ENCODE measurements at places on chromosomes 7 and 10. TPM values are rescaled to one million over a fixed set of nuclear protein-coding genes. Genes with fewer than 3 reads are reported as not detected.

WDR86 gene
- 0.48 TPM for total RNA-seq

DNA sequence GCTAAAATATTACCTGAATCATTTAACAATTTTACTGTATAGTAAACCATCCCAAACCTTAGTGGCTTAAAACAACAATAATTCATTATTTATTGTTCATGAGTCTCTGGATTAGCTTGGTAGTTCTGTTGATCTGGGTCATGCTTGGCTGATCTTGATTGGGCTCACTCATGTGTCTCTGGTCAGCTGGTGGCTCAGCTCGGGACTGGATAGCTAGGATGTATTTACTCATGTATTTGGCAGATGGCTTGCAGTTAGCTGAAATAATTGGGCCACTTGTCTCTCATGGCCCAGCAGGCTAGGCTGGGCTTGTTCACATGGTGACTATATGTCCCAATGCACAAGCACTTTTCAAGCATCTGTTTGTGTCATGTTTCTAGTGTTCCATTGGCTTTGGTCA is 262.8 kb downstream of the BBS9 start:
- no peak for DNase-seq

- no peak for DNase-seq
Measured at GRCh38 chr7:123598657-123599056, 3.0 kb upstream of the ASB15 start.

DNA sequence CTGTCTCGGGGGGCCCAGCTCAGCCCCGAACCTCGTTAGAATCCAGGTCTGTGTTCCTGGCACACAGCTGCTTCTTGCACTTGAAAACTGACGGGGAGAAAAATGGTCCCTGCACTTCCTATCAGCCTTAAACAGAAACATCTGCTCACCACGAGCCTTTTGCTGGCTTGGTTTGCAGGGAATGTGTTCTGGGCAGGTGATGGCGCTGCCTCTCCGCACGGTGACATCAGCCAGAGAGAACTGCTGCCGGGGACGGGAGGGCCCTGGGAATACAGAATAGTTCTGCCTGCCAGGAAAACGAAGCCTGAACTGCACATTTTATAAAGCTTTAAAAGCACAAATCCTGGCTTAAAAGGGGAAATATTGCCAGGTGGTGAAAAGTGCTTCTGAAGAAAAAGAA is 622.5 kb downstream of the TYW1 start:
- no peak for DNase-seq

GRCh38 chr7:69517985-69518704 is 80.1 kb upstream of the AUTS2 start:
- no peak for DNase-seq

- DNase-seq = no peak
Measured at GRCh38 chr7:96120445-96121225, 201.3 kb downstream of the SLC25A13 start.

TMEM229A gene
- total RNA-seq = not detected
